GM19239 (cell line): ENCODE measurements at places on chromosomes 6 and 20.
A peak's percentile ranks its signal among the peaks of the same experiment; 100 is the strongest.

DNA sequence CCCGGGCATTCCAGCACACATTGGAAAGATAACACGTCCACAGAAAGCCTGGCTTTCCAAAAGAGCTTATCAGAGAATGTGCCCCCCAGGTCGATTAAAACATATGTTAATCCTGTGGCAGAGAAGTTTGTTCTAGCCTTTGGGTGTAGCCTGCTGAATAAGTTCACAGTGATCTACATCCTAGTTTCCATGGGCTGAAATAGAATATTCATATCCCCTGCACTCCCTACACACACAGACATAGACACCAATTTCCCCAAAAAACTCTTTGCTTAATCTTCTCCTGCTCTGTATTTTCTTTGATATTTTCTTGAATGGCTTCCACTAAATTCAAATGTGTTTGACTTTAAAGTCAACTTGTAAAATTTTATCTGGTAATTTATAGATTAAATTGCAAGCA, 1.6 kb downstream of the LPA start:
- DNase-seq = no peak

- peak; percentile 16 for DNase-seq
These were observed 131.7 kb upstream of the MLIP start for GRCh38 chr6:53979468-53980067.

GRCh38 chr6:15997586-15998388, 131.1 kb upstream of the MYLIP start:
- no peak for DNase-seq

GRCh38 chr20:63268671-63269439, 3.8 kb upstream of the ARFGAP1 start:
- DNase-seq = no peak

DNA sequence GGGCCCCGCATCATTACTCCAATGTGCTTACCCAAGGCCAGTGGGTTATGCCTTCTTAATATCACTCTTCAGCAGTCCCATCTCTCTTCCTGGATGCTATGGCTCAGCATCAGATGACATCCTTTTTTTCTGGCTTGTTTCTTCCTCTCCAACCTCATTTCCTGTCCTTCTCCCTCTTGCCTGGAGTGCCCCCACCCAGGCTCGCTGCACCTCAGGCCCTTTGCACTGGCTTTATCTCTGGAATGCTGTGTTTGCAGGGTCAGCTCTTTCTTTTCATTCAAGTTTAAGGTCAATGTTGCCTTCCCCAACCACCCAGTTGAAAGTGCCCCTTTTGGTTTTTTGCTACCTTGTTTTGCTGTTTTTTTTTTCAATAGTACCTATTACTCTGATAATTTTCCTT, 36.7 kb downstream of the CD40 start:
- no peak for DNase-seq

DNA sequence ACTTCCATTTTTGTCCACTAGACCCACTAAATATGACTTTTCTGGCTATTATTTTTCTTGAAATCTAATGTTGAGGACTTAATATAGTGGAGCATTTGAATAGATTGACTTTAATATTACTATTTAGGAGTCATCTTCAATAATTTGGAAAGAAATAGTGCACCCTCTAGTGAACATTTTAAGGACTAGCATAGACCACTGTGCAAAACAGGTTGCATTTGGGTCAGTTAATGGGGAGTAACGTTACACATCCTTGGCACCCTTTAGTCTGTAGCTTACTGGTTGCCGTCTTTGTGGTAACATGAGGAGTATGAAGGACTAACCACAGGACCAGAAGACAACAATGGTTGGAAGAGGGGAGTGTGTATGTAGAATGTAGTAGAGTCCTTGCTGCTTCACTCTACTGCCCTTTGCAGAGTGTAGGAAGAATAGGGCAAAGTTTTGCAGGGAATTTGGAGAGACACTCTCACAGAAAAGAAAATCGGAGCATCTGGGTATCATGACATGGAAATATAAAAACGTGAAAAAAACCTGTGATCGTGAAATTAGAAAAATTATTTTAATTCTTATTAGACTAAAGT, 25.2 kb downstream of the RFPL4B start:
- no peak for DNase-seq

- no peak for DNase-seq
These were observed 232.2 kb downstream of the LY86 start for GRCh38 chr6:6820641-6821238.

GRCh38 chr20:8018958-8019245, 659 bp downstream of the TMX4 start:
- peak; percentile 44 for DNase-seq

DNA sequence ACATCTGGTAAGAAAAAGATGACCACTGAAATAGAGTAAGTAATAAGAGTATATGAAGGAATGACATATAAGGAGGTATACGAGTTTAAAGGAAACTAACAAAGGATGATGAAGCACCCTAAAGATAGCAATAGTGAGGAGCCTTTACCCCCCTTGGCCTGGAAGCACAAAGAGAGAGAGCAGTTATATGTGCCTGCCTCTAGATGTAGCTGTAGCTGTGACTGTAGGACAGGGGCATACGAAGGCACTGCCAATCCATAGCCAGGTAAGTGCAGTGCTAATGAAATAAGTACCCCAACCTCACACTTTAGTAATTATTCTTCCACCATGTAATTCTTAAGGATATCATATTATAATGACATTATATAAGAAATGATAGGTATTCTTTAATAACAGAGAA, 90.1 kb upstream of the FKBP1C start:
- no peak for DNase-seq
